ENCODE measurements at places on chromosomes 3 and 15.

DNA sequence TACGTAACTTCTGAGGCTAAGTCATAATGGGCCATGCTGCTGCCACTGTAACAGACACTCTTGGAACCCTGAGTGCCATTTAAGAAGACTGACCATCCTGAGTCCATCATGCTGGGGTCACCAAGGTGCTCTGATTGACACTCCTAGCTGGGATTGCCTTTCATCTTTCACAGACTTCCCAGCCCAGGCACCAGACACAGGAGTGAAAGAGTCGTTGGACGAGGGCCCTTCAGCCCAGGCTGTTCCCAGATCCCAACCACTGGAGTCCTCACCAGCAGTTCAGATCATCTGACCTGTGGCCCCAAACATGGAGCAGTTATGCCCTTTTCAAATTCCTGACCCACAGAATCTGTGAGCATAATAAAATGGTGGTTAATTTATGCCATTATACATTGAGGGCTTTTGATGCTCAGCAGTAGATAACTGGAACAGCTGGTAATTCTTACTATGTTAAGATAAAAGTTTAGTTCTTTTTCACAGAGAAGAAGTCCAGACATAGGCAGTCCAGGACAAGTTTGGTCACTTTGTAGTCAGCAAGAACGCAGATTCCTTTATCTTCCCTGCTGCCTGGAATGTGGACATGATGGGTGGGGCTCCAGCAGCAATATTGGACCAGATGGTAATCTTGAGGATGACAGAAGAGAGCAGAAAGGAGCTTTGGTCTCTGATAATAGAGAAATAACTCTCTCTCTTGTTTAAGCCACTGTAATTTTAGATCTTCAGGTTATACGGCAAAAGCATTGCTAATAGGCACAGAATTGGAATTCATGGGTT lies 7.3 kb upstream of the EHD4 start:
- no peak for DNase-seq

GRCh38 chr15:75050283-75050682 lies 26.9 kb downstream of the PPCDC start:
- no peak for DNase-seq

- DNase-seq = no peak
These were observed 71.2 kb downstream of the TIGIT start for GRCh38 chr3:114364806-114365654.

- no peak for DNase-seq
These were observed 75.6 kb downstream of the ADAMTS17 start for GRCh38 chr15:100266166-100266565.

DNA sequence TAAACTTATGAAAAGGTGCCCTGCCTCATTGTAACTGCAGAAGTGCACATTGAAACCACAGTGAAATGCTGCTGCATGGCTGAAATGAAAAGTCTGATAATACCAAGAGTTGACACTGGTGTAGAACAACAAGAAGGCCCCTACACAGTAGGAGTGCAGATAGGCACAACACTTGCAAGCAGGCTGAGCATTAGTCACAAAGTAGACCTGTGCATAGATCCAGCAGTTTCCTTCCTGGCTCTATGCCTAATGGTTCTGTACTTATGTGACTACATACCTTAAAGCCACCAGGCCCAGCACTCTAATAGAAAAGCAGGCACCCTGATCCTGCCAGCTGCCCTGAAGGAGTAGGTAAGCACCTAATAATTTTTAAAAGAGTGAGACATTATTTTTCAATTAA lies 41.8 kb downstream of the PRR23E start:
- DNase-seq = no peak

DNA sequence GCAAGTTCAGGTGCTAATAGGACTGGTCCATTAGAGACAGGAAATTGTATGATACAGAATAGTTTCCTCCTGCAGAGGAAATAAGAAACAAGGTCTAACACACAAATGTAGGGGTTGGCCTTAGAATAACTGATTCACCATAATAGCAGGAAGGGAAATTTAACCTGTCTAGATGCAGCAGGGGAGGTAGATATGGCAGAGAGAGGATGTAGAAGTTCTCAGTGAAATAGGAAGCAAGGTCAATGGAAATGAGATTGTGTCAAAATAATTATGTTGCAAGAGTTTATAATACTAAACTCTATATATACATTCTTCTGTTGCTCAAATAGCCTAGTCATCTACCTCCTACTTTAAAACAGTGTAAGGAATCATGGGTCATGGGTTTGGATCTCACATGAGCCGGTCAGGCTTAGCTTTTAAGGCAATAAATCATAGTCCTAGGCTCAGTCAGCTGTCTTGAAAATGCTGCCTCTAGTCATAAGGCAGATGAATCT lies 17.0 kb downstream of the BCL2A1 start:
- DNase-seq = no peak

GRCh38 chr3:120743556-120744195 lies 1.1 kb downstream of the GTF2E1 start:
- no peak for DNase-seq

- DNase-seq = no peak
These were observed 332.7 kb upstream of the LRRFIP2 start for GRCh38 chr3:37506956-37507535.

DNA sequence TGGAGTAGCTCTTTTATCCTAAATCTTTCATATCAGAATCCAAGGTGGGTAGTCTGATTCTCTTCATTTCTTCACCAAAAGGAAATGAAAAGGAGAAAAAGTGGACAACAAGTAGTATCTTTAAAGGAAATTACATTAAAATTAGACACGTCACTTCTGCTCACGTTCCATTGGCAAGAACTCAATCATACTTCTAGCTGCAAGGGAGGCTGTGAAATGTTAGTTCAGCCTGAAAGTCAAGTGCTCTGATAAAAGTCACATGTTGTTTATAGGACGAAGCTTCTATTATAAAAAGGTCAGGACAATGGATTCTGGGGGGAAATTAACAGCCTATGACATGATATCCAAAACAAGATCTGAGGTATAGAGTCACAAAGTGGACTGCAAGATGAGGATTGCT lies 164.6 kb upstream of the MCTP2 start:
- no peak for DNase-seq

- no peak for DNase-seq
These were observed 517 bp downstream of the FBN1 start for GRCh38 chr15:48644827-48645557.

DNA sequence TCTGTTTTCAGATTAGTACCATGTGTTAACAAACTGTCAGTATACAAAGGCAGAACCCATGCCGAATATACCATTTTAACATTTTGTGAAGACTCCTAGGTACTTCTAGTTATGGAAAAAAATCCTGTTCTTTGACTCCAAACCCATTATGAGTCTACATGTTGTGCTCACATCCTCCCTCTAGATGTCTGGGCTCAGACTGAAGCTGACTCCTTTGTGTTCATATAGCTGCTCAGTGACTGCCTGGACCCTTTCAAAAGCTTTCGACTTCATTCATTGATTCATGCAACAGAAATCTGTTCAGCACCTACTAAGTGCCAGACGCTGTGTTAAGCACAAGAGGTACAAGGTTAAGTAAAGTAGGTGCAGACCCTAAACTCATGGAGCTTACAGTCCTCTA lies 60.5 kb downstream of the MEGF11 start:
- no peak for DNase-seq

DNA sequence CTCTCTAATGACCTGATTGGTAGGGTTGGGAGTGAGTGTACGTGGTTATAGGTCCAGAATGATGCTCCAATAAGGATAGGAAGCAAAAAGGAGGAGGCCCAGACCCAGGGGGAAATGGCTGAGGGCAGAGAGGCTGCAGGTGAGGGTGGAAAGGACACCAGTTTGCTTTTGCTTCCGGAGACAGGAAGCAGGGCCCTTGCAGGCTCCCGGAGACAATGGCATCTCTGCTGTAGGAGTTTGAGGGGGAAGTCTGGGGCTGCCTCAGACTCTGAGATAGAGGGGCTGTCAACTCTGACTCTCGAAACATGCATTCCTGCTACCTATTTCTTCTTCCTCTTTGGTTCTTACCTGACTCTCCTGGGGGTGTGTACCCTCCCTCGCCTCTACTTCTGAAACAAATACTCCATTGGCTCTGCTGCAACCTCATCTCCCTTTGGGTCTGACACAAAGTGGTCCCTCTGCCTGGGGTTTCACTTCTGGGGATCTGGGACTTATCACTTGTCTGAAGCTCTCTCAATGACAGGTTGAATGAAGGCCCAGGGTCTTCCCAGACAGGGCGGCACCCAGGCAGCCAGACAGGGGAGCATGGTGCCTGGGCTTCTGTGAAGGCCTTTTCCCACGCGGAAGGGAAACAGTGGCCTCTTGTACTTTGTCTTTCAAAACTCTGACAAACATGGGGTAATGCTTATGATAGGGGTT lies 61.5 kb downstream of the CHRD start:
- DNase-seq = no peak

- no peak for DNase-seq
These were observed 3.8 kb downstream of the GREM1 start for GRCh38 chr15:32721596-32721995.

GRCh38 chr3:169149349-169149890 lies 514.1 kb downstream of the MECOM start:
- peak; percentile 75 for DNase-seq

- DNase-seq = no peak
These were observed 1.4 kb upstream of the GREM1 start for GRCh38 chr15:32716216-32716914.

- no peak for DNase-seq
These were observed 164.1 kb downstream of the STXBP5L start for GRCh38 chr3:121072133-121072532.

DNA sequence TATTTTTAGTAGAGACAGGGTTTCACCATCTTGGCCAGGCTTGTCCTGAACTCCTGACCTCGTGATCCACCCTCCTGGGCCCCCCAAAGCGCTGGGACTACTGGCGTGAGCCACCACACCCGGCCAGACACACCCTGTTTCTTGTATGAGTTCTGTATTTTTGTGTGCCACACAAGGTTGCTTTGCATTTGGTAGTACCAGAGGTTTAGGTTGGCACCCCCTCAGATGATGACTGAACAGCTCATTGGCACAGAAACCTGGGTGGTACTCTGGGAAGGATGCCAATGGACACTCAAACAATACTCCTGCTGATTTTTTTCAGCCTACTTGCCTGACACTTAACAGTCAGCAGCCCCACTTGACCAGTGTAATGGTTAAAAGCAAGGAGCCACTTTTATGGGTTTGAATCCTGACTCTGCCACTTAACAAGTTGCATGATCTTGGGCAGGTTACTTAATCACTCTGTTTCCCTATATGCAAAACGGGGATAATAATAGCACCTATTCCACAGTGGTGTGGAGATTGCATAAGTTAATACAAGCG lies 39.2 kb upstream of the BCL2A1 start:
- DNase-seq = no peak

DNA sequence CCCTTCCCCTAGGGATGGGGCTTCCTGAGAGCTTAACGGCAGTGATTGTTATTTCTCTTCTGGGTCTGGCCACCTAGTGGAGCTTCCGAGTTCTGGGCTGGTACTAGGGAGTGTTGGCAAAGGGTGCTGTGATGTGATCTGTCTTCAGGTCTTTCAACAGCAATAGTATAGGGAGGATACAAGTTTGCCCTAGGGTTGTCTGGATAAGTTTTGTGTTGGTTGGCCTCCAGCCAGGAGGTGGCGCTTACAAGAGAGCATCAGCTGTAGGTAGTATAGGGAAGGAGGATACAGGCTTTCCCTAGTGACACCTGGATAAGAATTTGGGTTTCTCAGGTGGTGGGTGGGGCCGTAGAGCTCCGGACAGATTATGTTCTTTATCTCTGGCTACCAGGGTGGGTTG lies 19.2 kb upstream of the CPOX start:
- peak; percentile 3 for DNase-seq

- DNase-seq = no peak
These were observed 148.0 kb upstream of the MBNL1 start for GRCh38 chr3:152120601-152121269.

DNA sequence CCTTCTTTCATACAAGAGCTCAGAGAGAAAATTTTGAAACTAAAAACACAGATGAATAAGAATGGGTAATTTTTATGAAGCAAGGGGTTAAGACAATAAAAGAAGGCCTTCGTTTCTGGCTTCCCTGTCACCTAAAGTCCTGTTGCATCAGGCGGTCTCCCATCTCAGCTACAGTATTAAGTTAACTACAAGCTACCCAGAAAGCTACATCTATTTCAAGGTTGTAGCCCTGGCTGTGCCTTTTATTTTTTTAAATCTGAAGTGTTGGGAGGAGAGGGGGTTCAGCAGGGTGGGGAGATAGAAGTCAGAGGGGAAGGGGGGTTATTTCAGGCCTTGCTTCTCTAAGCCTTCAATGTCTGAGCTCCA lies 183.3 kb downstream of the TPRG1 start:
- DNase-seq = no peak

- no peak for DNase-seq
These were observed 218.8 kb downstream of the MAGI1 start for GRCh38 chr3:65819896-65820295.

DNA sequence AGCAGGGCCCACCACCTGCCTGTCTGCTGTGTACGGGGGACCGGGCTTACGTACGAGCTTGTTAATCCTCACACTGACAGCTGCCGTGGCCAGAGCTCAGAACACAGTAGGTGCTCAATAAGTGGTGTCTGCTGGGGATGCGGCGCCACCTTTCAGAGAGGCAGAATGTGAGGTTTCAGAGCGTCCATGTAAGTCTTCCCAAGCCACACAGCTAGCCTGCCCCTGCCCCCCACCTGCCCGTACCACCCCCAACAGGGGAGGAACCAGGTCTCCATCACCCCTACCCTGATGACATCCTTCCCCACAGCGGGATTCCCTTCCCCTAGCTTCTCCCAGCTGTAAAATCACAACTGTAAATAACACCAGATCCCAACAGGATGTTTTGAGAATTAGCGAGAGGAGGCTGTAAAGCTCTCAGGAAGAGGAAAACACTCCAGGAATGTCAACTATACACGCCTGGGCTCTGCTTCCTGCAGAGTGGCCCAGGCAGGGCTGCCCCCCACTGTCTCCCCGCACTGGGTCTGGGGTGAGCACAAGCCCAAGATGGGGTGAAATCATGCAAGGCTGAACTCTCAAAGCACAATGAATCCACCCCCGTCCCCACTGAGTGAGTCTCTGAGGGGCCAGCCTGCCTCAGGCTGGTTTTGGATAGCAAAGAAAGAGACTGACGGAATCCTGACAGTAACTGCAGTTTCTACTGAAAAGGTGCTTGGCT lies 250.1 kb upstream of the LYSMD4 start:
- no peak for DNase-seq

- no peak for DNase-seq
These were observed 1.1 kb upstream of the ALCAM start for GRCh38 chr3:105365391-105366325.

DNA sequence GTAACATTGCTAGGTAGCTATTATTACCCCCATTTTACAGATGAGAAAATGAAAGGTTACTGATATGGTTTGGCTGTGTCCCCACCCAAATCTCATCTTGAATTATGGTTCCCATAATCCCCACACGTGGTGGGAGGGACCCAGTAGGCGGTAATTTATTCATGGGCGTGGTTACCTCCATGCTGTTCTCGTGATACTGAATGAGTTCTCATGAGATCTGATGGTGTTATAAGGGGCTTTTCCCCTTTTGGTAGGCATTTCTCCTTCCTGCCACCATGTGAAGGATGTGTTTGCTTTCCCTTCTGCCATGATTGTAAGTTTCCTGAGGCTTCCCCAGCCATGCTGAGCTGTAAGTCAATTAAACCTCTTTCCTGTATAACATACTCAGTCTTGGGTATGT lies 252.1 kb downstream of the OPA1 start:
- no peak for DNase-seq
